ENCODE measurements at places on chromosomes 1 and 21.

GRCh38 chr1:201916649-201917249 lies 28.1 kb downstream of the SHISA4 start:
- DNase-seq = no peak

GRCh38 chr1:165367375-165367993 lies 11.0 kb upstream of the LMX1A start:
- DNase-seq = peak; percentile 66

DNA sequence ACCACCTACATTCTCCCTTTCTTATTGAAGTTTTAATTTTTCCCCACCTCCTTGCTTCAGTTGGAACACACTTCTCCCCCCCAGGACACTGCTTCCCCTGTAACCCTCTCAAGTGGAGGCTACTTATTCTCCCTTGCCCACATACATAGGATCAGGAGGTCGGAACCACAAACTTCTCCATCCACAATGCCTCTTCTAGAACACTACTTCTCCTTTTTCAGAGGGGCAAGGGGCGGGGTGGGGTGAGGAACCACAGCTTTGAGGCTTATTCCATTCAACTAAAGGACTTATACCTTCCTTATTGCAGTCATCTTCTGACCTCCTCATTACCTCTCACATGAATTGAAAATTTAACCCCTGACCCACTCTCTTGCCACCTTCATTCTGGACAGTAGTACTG lies 81.3 kb downstream of the NEK7 start:
- DNase-seq = no peak

GRCh38 chr1:44553771-44554170 lies 120.5 kb downstream of the TMEM53 start:
- DNase-seq = no peak

DNA sequence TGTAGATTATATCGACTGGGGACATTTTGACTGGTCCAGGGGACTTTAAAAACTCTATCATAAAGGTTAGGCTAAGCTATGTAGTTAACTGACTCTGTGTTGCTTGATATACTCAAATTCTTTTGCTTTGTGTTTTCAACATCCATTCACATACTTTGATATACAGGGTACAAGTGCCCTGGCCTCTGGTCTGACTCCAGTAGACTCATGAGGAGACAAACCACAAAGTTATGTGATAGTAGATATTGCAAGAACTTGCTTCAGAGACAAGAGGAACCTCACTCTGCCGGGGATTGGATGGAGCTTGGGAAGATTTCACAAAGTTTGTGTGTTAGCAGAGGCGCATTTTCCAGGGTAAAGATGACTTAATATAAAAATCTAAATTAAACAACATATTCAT lies 1.3 kb downstream of the GORAB start:
- DNase-seq = no peak

Data from stimulated activated CD8-positive, alpha-beta memory T cell treated with anti-CD3 and anti-CD28 coated beads, Interleukin-7, amount 100 ng/mL, for 1 hour (primary cell).